ENCODE measurements at places on chromosomes 4 and X.

DNA sequence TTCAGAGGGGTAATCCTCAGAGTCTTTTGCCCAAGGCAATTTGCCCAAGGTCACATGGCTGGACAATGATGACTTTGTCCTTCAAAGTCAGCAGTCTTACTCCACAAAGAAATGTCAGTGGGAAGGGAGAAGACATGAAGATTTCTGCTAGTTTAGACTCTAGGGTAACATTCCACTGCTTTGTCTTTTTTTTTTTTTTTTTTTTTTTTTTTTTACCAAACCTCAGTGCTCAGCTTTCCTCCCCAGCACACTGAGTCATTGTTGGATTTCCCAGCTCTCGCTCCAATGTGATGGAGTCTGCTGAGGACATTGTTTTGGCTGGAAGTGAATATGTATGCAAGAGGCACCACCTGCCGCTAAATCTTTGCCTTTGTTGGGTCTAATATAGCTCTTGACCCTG lies 7.2 kb upstream of the C1QTNF7 start:
- DNase-seq = no peak

DNA sequence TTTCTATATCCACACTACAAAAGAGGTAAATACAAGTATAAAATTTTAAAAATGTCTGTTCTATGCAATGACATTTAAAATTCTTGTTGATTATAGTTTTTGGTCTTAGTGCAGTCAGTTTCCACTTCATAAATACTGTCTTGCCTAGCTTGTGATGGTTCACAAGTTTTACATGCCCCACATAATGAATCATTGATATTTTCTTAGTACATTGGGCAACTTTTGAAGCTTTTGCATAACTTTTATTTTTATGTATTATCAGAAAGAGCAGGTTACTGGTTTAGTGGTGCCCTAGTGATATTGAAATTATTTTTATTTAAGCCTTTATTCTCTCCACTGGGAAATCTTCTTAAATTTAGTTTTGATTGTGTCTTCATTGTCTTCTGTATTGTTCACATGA lies 388.0 kb downstream of the CCSER1 start:
- DNase-seq = no peak

DNA sequence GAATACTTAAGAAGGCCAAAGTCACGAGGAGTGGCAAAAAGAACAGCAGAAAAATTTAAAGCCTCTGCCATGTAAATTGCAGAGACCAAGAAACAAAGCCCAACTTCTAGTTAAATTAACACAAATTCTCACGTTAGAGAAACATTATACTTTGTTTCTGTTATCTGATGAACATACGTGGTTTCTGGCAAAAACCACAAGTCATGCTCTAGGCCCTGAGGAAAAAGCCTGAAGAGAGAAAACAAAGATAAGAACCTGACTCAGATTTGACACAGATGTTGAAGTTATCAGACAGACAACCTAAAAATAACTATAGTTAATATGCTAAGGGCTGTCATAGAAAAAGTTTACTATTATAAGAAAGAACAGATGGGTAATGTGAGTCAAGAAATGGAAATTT lies 149.1 kb upstream of the PCDH10 start:
- DNase-seq = no peak

- no peak for DNase-seq
Measured at GRCh38 chr4:184395971-184396391, 78.4 kb downstream of the IRF2 start.

DNA sequence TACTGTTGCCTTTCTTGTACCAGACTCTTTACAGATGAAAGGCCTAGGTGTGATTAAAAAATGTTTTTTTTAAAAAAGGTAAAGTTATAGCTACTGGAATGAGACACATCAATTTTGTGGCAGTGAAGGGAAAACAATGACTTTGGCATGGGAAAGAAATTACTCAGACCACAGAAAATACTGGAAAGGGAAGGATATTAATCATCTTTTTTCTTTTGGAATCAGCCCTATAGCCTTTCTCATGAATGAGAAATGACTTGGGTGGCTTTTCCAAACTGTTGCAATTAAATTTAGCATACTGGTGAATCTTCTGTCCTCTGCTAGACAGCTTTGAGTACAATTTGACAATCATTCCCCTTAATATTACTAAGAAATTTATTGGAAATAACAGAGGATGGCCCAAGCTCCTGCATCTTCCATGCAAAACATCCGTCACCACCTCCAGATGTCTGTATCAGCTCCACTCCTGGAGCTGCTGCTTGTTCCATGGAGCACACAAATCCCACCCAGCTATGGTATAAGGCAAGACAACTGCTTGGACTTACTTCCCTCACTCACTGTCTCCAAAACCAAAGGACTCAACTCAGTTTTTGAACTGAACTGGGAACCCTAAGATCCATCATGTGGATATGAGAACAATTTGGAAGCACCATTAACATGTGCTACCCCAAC lies 97.6 kb upstream of the ARSJ start:
- DNase-seq = no peak

DNA sequence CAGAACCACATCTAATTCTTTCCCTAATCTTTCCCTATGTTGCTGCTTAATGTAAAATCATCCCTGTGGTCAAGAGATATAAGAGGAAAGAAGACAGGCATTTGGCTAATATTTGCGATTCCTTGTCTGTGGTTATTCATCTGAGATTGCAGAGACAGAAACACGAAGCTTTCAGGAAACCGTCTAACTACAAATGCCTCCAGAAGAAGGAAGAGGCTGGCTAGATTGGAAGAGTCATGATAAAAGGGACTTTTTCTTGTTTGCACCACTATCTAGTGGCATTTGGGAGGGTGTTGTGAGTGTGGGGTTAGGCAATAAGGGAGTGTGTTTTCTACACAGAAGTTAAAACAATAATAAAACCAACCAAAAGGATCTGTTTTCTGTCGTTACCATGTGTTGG lies 43.9 kb downstream of the TMEM154 start:
- no peak for DNase-seq

DNA sequence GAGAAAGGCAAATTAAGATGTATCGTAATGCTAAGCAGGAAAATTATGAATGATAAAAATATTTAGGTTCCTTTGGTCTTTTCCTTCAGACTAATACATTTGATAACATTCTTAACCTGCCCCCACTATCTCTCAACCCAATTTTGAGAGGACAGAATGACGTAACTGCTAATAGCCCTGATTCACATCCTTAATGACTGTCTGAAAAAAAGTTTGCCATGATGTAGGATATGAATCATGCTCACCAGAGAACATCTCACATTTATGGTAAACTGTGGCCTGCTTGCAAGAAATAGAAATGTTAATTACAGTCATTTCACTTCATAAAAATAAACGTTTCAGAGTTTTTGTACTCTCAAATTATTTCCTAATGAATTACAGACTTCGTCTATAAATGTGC lies 128.0 kb upstream of the VEGFC start:
- DNase-seq = no peak

- no peak for DNase-seq
Measured at GRCh38 chrX:151983186-151983585, 8.7 kb upstream of the GABRE start.

GRCh38 chr4:124173912-124174311 lies 538.6 kb downstream of the ANKRD50 start:
- DNase-seq = no peak

DNA sequence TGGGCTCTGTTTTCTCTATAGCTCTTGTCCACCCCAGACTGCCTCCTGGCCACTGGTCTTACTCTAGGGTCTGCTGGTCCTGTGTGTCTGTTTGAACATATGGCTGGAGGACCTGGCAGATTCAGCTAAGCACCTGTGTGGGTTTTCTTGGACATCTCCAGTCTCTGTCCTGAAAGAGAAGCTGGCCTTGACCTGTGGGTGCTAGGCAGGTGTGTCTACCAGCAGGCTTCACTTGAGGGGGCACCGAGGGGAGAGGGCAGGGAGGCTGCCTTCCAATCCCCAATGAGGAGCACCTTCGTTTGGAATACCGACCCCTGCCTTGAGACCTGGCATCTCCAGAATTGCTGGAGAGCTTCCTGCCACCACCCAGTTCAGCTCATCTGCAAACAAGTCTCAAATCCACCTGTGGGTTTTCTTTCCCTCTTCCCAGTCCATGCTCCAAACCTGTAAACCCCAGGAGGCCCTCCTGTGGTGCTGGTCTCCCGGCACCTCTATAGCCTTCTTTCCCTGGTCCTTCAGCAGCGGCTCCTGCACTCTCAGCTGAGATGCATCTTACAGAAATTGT lies 45.2 kb downstream of the HTRA3 start:
- DNase-seq = no peak

GRCh38 chrX:44042751-44043150 lies 69.6 kb upstream of the NDP start:
- no peak for DNase-seq

- DNase-seq = no peak
Measured at GRCh38 chr4:4714331-4714730, 145.1 kb upstream of the MSX1 start.

GRCh38 chrX:53456254-53456653 lies 22.1 kb upstream of the HSD17B10 start:
- DNase-seq = no peak

DNA sequence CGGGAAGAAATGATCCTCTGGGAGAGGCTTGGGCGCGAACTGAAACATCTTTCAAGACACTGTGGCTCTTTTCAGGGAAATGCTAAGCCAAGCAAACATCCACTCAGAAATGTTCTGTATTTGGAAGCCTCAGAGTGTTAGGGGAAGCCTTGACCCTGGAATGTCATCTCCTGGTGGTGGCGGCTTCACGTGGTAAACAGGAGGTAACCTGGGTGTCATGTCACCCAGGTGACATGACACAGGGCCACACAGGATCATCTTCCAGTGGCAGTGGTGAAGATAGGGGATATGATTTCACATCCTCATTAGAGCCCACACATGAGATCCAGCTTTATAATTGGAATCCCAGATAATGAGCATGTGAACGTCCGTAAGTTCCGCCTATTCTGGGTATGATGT lies 140.0 kb downstream of the TBL1X start:
- no peak for DNase-seq

DNA sequence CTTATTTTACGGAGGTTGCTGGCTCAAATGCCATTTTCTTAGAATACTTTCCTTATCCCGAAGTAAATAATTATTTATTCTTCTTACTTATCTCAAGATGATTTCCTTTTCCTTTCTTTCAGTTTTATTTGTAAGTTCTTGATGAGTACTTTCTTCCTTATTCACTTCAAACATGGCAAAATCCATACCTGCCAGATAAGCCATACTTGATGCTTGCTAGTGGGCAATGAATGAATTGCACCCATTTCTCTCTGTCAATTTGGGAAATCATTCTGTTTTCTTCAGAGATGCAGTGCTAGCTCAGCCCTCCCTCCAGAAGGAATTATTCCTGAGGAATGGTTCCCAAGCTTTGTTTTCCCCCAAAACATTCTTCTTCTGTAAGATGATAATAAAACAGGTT lies 598.3 kb downstream of the SPRY1 start:
- no peak for DNase-seq

GRCh38 chr4:165879641-165880040 lies 6.6 kb downstream of the TLL1 start:
- no peak for DNase-seq

GRCh38 chr4:109027016-109027500 lies 264.2 kb upstream of the ETNPPL start:
- DNase-seq = no peak

GRCh38 chr4:140732780-140733179 lies 23.4 kb downstream of the TBC1D9 start:
- DNase-seq = no peak

GRCh38 chrX:153875391-153876111 lies 10.4 kb downstream of the L1CAM start:
- peak; percentile 62 for DNase-seq

GRCh38 chrX:38352362-38352761 lies at the start of gene OTC:
TSS of gene OTC (plus strand) at chrX:38352604. CDS start at chrX:38352697, 93 bp downstream.
- DNase-seq = no peak

GRCh38 chr4:112063260-112063659 lies 82.0 kb upstream of the FAM241A start:
- DNase-seq = no peak

Data from T-helper 1 cell (primary cell).